ENCODE measurements at places on chromosomes 13 and 19. TPM values are rescaled to one million over a fixed set of nuclear protein-coding genes. Genes with fewer than 3 reads are reported as not detected.
A peak's percentile ranks its signal among the peaks of the same experiment; 100 is the strongest.

GRCh38 chr13:83955011-83955410 lies 72.7 kb upstream of the SLITRK1 start:
- no peaks in the 10 kb centered on the region for H3K36me3 ChIP-seq
- no peak for DNase-seq
- H3K27ac ChIP-seq = no peak overlapping the region
- H3K27me3 ChIP-seq = no peaks in the 10 kb centered on the region
- peaks cover 7% of the 10 kb centered on the region for H3K4me1 ChIP-seq

DNA sequence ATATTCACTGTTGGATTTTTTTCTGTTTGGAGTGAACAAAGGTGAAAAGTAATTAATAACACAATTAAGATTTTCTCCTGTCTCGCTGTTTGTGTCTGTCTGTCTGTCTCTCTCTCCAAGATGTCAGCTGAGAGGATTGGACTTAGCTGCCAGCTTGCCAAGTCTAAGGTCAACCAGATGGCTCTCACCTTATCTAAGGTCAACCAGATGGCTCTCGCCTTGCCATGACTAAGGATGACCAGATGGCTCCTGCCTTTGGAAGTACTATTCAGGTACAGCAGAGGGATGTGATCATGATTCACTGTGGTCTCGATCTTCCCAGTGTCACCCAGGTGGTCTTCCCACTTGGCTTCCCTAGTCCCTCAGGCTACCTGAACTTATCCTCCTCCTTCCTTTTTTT lies 1436.4 kb downstream of the UQCRFS1 start:
- H3K36me3 ChIP-seq = peaks cover 97% of the 10 kb centered on the region
- H3K4me3 ChIP-seq = no peak overlapping the region
- H3K4me1 ChIP-seq = no peaks in the 10 kb centered on the region
- no peak overlapping the region for H3K27ac ChIP-seq
- H3K27me3 ChIP-seq = peaks cover 44% of the 10 kb centered on the region

- no peaks in the 10 kb centered on the region for H3K4me1 ChIP-seq
- no peaks in the 10 kb centered on the region for H3K36me3 ChIP-seq
- no peak overlapping the region for H3K27ac ChIP-seq
- H3K4me3 ChIP-seq = no peak overlapping the region
These were observed 33.3 kb upstream of the MICU2 start for GRCh38 chr13:21637296-21637695.

- no peak overlapping the region for H3K27ac ChIP-seq
- DNase-seq = no peak
- H3K4me3 ChIP-seq = no peak overlapping the region
These were observed 28.0 kb downstream of the WDR88 start for GRCh38 chr19:33159893-33160292.

DNA sequence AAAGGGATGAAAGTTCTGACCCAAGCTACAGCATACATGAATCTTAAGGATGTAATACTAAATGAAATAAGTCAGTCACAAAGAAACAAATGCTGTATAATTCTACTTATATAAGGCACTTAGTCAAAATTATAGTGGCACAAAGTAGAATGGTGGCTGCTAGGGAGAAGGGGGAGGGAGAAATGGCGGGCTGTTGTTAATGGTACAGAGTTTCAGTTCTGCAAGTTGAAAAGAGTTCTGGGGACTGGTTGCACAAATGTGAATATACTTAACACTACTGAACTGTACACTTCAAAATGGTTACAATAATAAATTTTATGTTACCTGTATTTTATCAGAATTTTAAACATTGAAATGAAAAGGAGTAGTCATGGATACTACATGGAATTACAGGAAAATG lies 48.9 kb upstream of the CLDN10 start:
- peaks cover 25% of the 10 kb centered on the region for H3K27me3 ChIP-seq
- no peak overlapping the region for H3K4me3 ChIP-seq
- peaks cover 13% of the 10 kb centered on the region for H3K36me3 ChIP-seq

GRCh38 chr19:38264486-38265212 lies at the start of gene SPINT2:
SPINT2 (plus strand) TSS chr19:38264573; CDS start chr19:38264893, 320 bp downstream.
- no peaks in the 10 kb centered on the region for H3K27me3 ChIP-seq
- DNase-seq = peak; percentile 93
- peak within 1 kb of the TSS; percentile 99 for H3K27ac ChIP-seq
- H3K36me3 ChIP-seq = no peaks in the 10 kb centered on the region

DNA sequence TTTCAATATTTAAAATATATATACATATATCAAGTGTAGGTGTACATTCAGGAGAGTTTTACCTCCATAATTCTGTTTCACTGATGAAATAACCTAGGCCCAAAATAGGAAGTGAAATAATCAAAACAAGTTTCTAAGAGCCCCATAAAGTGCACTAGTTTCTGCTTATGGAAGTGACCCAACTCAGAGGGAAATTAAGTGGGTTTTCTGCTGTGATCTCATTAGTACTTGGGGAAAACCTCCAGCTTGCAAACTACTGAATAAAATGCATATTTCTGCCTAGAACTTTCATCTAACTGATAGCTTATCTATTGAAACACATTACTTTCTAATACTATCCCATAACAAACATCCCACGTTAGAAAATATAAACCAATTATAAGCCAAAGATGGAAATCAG lies 45.4 kb upstream of the MIR17HG start:
- H3K4me3 ChIP-seq = no peak overlapping the region
- H3K36me3 ChIP-seq = no peaks in the 10 kb centered on the region
- no peak overlapping the region for H3K27ac ChIP-seq
- DNase-seq = no peak
- H3K27me3 ChIP-seq = no peaks in the 10 kb centered on the region

- no peak for DNase-seq
- no peaks in the 10 kb centered on the region for H3K4me1 ChIP-seq
- H3K4me3 ChIP-seq = no peak overlapping the region
- H3K27ac ChIP-seq = no peak overlapping the region
- peaks cover 3% of the 10 kb centered on the region for H3K36me3 ChIP-seq
These were observed 12.7 kb downstream of the C19orf12 start for GRCh38 chr19:29702161-29702962.

GRCh38 chr13:113618455-113618854 lies 33.9 kb downstream of the TFDP1 start:
- no peaks in the 10 kb centered on the region for H3K27me3 ChIP-seq
- peaks cover 16% of the 10 kb centered on the region for H3K36me3 ChIP-seq
- peak overlapping the region; percentile 71 for H3K27ac ChIP-seq
- H3K4me1 ChIP-seq = peaks cover 15% of the 10 kb centered on the region
- no peak for DNase-seq

DNA sequence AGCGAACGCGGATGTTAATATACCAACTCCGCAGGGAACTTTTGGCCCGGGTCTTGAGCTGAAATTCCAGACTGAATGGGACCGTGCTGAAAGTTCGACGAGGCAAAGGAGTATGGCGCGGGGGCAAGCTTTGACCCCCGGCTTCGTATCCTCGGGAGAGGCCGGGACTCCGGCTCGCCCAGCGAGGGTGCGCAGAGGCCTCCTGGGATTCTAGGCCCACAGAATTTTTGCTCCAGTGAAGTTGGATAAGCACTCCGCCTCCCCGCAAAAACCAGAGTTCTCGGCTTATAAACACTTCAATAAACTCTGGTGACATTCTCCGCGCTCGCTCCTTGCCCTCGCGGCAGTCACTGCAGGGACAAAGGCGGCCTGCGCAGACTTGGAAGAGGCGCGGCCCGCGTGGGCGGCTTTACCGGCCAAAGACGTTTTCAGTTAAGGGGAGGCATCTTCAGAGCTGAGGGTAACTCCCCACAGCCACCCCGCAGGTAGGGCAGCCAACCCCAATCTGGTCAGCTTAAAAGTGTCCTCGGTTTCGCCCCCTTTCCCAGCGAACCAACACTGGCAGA lies 112.6 kb downstream of the KCNRG start:
- H3K27me3 ChIP-seq = peaks cover 82% of the 10 kb centered on the region
- H3K4me1 ChIP-seq = peaks cover 65% of the 10 kb centered on the region
- DNase-seq = peak; percentile 44
- no peak overlapping the region for H3K27ac ChIP-seq
- H3K4me3 ChIP-seq = peak overlapping the region; percentile 81

ZNF20 gene
- total RNA-seq = 7.8 TPM

AMER2 gene
- 0.18 TPM for total RNA-seq

DNM2 gene
- total RNA-seq = 131 TPM

LYPD5 gene
- total RNA-seq = 0.39 TPM

All from WTC11 (cell line).